Osteoblast (primary cell): ENCODE measurements at places on chromosomes 5 and 9. TPM values are rescaled to one million over a fixed set of nuclear protein-coding genes. Genes with fewer than 3 reads are reported as not detected.

Gene PTGES
- 70.9 and 115 TPM in 2 replicates for total RNA-seq

GRCh38 chr5:38265546-38266179 lies 7.3 kb downstream of the EGFLAM start:
- H3K4me3 ChIP-seq, result no peak overlapping the region
- no peaks in the 10 kb centered on the region for H3K36me3 ChIP-seq
- no peak overlapping the region for H3K27ac ChIP-seq
- DNase-seq, result peak; percentile 90
- no peaks in the 10 kb centered on the region for H3K4me1 ChIP-seq

Gene PCDHB5
- total RNA-seq, result 1.5 and 2.9 TPM in 2 replicates

GRCh38 chr5:33891788-33892619 lies at the start of gene ADAMTS12:
TSS of gene ADAMTS12 (minus strand) at chr5:33891990. CDS start at chr5:33891856, 134 bp downstream.
- no peaks in the 10 kb centered on the region for H3K27me3 ChIP-seq
- peak within 1 kb of the TSS; percentile 82 for H3K4me3 ChIP-seq
- H3K4me1 ChIP-seq, result peaks cover 57% of the 10 kb centered on the region
- H3K27ac ChIP-seq, result peak within 1 kb of the TSS; percentile 84

Gene UAP1L1
- total RNA-seq, result 35.9 and 36.9 TPM in 2 replicates
